ENCODE measurements at places on chromosomes 7 and 10.

GRCh38 chr7:5495581-5496375 is 72.1 kb upstream of the TNRC18 start:
- DNase-seq: peak; percentile 33

- DNase-seq: no peak
Observed at GRCh38 chr10:117552156-117552631, 9.6 kb downstream of the EMX2 start.

GRCh38 chr10:116245156-116245555 is 27.9 kb downstream of the GFRA1 start:
- DNase-seq: no peak

- peak; percentile 44 for DNase-seq
Observed at GRCh38 chr10:110502851-110503301, 5.2 kb downstream of the DUSP5 start.

DNA sequence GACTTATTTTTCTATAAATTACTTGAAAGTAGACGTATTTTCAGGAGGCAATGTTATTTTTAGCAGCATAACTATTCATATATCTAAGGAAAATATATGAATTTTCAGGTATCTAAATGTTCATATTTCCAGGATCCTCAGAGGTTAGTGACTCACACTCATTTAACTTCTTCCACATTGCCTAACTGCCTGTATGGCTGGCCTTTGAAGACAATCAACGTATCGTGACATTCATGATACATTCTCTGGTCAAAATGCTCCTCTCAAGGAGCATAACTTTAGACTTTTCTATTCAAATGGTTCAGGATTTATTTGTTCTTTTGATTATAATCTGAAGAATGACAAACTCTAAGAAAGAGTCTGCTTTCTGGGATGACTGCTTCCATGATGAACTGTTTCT is 89.3 kb downstream of the SEMA3C start:
- no peak for DNase-seq

All from NCI-H2029 treated with DMSO at 0.1 percent for 48 hours (cell line).